ENCODE measurements at places on chromosomes 13 and 19.

DNA sequence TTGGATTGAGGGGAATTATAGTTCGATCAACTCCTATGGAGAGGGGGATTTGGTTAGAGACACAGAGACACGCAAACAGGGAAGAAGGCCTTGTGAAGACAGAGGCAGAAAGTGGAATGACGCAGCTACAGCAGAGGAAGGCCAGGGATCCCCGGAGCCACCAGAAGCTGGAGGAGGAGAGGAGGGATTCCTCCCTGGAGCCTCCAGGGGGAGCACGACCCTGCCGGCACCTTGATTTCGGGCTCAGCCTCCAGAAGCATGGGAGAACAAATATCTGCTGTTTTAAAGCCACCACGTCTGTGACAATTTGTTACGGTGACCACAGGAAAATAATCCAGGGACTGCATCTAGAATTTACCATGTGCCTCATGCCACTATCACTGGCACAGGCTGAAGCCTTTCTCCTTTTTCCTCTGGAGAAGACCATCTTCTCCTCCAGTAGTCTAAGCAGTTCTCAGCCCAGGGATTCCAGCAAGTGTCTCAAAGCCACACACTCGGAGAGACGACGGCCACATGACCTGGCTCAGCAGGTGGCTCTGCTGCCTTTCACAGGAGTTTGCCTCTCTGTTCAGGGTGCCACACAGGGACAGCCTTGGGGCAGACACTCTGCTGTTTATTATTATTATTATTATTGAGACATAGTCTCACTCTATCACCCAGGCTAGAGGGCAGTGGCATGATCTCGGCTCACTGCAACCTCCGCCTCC is 39.9 kb upstream of the CCNE1 start:
- no peak for DNase-seq

DNA sequence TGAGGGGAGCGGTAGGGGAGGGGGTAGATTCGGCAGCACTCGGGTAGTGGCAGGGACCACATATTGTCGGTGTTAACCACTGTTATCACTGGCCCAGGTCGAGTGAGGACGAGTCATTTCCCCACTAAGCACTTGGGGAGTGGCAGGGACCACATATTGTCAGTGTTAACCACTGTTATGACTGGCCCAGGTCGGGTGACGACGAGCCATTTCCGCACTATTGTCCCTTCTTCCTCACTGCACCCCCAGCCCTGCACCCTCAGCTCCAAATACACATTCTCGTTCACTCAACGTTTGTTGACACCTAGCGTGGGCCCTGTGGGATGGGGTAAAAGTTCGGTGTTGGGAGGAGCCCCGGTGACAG is 467 bp upstream of the CLN5 start:
- no peak for DNase-seq

- no peak for DNase-seq
These were observed 16.7 kb downstream of the SYDE1 start for GRCh38 chr19:15123900-15124299.

- no peak for DNase-seq
These were observed 491.2 kb downstream of the COG6 start for GRCh38 chr13:40146611-40147117.

GRCh38 chr13:99985241-99985874 is 3.8 kb downstream of the ZIC2 start:
- no peak for DNase-seq

DNA sequence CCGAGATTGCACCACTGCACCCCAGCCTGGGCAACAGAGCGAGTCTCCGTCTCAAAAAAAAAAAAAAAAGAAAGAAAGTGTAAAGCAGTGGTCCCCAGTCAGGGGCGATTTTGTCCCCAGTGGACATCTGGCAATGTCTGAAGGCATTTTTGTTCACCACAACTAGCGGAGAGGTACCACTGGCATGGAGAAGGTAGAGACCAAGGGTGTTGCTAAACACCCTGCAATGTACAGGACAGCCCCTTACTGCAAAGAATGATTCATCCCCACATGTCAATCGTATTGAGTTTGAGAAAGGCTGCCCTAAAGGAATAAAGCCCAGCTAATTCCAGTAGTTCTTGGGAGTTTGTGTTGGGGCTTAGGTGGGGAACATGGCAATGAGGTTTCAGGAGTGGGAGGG is 38.7 kb downstream of the CYP4F2 start:
- DNase-seq: no peak

DNA sequence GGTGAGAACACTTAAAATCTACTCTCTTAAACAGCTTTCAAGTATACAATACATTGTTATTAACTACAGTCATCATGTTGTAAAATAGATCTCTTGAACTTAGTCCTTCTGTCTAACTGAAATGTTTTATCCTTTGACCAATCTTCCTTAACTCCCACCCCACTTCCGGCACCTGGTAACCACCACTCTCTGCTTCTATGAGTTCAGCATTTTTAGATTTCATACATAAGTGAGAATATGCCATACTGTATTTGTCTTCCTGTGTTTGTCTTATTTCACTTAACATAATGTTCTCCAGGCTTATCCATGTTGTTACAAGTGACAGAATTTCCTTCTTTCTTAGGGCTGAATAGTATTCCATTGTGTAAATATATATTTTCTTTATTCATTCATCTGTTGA is 144.1 kb upstream of the TRPC4 start:
- no peak for DNase-seq

DNA sequence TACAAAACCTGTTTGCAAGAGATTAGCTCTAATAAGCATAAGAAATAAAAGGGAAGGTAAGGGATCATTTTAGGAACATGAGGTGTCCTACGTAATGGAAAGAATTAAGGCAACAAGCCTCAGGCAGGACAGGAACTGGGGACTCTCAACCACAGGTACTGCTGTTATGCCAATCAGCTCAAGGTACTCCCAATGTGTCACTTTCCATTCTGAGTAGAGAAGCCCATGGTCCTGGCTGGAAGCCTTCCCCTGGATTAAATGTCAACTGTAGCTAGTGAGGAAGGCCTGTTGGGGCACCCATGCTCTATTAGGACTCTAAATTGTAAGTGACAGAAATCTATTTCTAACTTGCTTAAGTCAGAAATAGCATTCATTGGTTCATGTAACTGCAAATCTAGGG is 134.6 kb downstream of the DPF1 start:
- DNase-seq: no peak

GRCh38 chr13:99970651-99971575 is 654 bp downstream of the ZIC5 start:
- DNase-seq: no peak

- DNase-seq: no peak
These were observed 220.4 kb downstream of the VWA8 start for GRCh38 chr13:41740479-41740878.

- no peak for DNase-seq
These were observed 25.0 kb downstream of the RFC3 start for GRCh38 chr13:33842986-33843385.

GRCh38 chr19:46303322-46303690 is 6.5 kb downstream of the HIF3A start:
- no peak for DNase-seq

- no peak for DNase-seq
These were observed 654 bp downstream of the STAP2 start for GRCh38 chr19:4337906-4338440.

DNA sequence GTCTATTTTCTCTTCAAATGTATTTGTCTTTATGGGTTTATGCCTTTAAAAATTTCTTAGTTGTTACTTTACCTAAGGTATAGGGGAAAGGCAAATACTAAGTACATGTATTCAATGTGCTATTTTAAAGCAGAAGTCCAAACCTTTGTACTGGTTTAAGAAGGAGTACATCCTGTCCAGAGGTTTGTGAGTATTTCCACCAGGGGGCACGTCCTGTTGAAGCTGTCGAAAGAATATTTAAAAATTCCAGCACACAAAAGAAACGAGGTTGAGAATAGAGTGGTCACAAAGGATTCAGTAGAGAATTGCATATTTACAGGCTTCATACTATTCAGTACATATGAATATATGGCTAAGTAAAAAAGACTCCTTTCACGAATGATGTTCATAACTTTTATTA is 59.8 kb downstream of the URI1 start:
- no peak for DNase-seq

- DNase-seq: no peak
These were observed 117.6 kb downstream of the TEX29 start for GRCh38 chr13:111437856-111438547.

DNA sequence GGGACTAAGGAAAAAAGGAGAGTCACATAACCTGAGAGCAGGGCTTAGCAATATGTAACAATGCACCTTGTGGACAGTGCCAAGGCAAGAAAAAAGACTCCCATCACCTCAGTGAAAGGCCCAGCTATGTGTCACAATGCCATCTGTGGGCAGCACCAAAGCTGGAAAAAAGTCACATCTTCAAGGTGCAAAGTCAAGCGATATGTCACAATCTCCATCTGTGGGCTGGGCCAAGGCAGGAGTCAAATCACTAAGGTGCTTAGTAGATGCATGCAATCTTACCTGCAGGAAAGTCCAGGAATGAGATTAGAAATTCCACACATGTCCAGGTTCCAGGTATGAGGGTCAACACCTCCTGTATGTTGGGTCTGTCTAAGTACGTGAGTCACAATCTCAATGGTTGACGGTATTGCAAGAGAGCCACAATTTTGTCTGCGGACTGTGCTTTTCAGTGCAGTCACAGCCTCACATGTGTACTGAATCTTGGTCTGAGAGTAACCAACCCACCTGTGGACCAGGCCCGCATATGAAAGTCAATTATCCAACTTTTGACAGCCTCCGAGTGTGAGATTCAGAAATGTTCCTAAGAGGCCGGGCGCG is 14.8 kb upstream of the ZNF43 start:
- DNase-seq: no peak

- no peak for DNase-seq
These were observed 66.3 kb downstream of the RASA3 start for GRCh38 chr13:114065926-114066774.

Data from DMS153 (cell line).